ENCODE measurements at places on chromosomes 1 and 21.
A peak's percentile ranks its signal among the peaks of the same experiment; 100 is the strongest.

GRCh38 chr1:222582099-222582774 is 7.5 kb downstream of the TAF1A start:
- ATAC-seq: no peak

GRCh38 chr1:202590126-202590525 is 120.1 kb downstream of the SYT2 start:
- no peak for ATAC-seq

GRCh38 chr1:9718006-9718680 is 66.6 kb downstream of the PIK3CD start:
- no peak for ATAC-seq

- ATAC-seq: peak; percentile 61
Measured at GRCh38 chr1:50978144-50978851, 8.3 kb downstream of the CDKN2C start.

GRCh38 chr1:84995484-84996334 is 1.2 kb downstream of the MCOLN2 start:
- ATAC-seq: peak; percentile 46

DNA sequence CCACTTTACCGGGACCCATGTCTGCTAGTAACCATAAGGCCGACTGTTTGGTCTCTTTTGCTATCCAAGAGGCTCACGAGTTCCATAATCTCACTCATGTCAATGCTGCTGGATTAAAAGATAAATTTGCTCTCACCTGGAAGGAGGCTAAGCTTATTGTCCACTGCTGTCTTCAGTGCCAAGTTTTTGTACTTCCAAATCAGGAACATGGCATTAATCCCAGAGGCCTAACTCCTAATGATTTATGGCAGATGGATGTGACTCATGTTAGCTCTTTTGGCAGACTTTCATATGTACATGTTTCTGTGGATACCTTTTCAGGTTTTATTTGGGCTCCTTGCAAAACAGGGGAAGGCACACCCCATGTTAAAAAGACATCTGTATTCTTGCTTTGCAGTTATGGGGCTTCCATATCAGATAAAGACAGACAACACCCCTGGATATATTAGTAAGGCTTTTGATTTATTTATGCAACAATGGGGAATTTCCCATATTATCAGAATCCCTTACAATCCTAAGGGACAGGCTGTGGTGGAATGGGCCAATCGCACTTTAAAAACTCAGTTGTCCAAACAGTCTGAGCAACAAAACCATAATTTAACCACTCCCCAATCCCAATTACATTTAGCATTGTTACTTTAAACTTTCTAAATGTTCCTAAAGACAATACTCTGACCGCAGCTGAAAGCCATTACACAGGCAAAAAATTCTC is 162.7 kb downstream of the IER5 start:
- ATAC-seq: no peak

DNA sequence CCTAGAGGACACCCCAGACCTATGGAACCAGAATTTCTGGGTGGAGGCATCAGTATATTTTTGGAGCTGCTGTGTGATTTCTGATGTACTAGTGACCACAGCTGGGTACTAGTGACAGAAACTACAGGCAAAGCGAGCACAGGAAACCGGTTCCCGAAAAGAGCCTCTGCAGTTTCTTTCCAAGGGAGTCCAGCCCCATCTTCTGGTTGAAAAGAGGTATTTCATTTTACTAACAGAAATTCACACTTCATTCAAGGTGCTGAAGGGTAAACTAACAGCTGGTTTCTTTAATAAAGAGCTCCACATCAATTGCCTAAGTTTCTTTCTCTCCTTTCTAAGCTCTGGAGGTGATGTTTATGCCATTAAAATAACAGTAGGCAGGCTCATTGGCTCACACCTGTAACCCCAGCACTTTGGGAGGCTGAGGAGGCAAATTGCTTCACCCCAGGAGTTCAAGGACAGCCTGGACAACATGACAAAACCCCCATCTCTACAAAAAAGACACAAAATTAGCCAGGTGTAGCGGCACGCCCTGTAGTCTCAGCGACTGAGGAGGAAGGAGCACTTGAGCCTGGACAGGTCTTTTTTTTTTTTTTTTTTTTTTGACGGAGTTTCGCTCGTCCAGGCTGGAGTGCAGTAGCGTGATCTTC is 22.0 kb downstream of the THAP3 start:
- no peak for ATAC-seq

DNA sequence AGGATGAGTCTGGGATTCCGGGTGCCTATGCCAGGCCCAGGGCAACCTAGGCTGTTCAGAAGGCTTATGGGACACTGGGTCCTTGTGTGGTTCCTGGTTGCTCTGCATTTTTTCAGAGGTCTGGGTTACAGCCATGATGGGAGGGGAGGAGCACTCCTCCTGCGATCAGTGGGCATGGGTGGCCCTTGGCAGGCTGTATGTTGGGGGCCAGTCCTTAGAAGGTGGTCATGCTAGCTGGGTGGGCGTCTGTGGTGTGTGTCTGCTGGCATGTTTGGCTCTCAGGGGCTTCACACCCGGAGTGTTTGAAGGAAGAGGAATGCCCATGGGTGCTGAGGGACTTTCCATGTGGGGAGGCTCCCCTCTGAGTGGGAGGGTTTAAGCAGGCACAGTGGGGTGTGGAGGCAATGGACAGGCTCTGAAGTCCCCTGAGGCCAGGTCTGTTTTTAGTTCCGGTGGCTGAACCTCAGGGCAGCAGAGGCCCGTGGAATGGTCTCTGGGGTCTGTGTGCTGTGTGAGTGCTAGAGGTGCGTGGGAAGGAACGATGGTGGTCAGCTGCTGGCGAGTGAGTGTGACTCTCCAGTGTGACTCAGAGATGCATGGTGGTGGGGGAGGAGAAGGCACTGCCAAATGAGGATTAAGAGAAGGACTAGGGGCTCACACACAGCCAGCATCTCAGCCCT is 25.3 kb downstream of the CACNA1E start:
- ATAC-seq: peak; percentile 79

DNA sequence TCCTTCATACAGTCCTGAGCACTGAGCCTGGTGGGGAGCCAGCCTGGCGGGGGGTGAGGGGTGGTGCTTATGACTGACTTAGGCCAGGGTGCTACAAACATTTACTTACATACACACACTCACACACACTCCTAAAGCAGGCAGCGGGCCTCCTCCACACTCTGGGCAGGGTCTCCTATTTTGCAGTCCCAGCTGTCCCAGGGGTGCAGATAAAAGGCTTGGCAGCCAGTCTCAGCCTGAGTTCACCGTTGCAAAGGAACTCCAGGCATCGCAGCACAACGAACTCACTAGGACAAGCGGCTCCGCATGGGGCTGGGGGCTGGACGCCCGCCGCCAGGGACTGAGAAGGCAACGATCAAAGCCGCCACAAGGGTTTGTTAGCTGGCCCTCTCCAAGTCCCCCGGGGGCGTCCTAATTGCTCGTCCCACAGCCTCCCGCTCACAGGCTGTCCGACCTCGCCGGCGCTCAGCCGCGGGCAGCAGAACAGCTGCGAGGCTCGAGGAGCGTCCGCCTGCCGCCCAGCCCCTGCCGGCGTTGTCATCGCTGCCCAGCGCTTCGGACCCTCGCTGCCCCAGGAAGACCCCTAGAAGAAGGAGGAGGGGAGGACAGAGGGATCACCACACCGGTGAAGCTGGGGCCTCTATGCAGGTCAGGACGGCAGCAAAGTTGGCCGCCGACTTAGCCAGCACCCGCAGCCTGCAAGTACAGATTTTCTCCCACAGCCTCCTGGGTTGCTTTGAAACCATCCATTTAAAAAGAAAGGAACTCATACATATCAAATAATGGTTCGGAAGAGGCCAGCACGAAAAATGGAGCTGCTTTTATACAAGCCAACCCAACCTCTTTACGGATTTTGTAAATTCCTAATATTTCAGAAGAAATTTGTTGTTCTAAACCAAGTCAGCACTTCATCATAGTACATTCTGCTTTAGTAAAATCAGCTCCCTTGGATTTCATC is 6.2 kb downstream of the BARHL2 start:
- ATAC-seq: no peak

DNA sequence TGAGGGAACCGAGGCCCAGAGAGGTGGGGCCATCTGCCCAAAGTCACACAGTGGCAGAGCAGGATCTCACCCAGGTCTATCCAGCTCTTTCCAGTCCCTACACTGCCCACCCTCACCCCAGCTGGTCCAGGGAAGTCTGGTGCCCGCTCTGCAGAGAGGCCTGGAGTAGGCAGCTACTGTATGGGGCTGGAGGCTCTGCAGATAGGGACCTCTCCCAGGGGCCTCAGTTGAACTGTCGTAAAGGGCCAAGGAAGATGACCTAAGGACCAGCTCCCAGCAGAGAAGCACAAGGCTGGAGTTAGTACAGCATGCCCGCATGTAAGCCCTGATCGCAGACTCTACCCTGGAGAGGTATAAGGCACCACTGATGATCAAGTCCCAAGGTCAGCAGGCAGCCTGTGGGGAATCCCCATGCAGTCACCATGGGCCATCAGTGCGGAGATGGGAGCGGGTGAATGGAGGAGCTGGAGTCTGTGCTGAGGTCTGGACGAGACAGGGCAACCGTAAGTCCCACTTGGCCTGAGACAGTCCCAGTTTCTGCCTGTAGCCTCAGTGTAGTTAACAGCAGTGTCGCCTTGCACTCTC is 320.2 kb downstream of the MATN1 start:
- no peak for ATAC-seq

DNA sequence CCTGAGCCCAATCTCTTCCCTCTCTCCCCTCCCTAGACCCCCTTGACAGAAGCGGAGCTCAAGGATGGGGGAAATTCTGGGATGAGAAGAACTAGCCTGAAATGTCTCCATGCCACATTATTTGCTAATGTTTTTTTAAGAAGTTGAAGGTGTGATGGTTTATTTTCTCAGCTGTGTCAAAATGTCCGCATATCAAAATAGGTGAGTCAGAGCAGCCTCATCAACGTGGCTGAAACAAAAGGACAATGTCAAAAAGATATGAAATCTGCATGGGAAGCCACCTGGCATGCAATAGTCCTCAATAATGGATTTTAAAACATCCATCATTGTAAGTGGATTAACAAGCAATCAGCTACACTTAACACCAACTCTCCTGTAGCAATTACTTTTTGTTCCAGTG is 101.4 kb downstream of the BEND5 start:
- no peak for ATAC-seq

- no peak for ATAC-seq
Measured at GRCh38 chr1:112188611-112189010, 199.1 kb upstream of the KCND3 start.

DNA sequence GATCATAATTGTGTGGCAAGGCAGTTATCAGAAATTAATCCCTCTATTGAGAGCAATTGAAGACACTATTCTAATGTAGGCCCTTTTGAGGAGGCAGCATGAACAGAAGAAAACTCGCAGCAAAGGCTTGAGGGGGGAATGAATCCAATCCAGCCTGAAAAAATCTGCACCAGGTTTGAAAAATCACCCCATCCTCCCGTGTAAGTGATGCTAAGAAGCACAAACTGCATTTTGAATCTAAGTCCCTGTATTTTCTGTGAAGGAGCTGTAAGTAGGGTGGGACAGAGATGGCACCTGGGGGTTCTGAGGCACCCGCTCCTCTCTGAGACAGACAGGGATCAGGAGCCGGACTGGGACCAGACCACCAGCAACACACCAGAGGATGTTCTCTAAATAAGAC is at the start of gene CRB1:
TSS of gene CRB1 (plus strand) at position 241 of the 400 bp plus-strand sequence. CDS start 161 bp downstream, outside the sequence.
- no peak for ATAC-seq

GRCh38 chr1:214332946-214333798 is 52.2 kb downstream of the SMYD2 start:
- no peak for ATAC-seq

DNA sequence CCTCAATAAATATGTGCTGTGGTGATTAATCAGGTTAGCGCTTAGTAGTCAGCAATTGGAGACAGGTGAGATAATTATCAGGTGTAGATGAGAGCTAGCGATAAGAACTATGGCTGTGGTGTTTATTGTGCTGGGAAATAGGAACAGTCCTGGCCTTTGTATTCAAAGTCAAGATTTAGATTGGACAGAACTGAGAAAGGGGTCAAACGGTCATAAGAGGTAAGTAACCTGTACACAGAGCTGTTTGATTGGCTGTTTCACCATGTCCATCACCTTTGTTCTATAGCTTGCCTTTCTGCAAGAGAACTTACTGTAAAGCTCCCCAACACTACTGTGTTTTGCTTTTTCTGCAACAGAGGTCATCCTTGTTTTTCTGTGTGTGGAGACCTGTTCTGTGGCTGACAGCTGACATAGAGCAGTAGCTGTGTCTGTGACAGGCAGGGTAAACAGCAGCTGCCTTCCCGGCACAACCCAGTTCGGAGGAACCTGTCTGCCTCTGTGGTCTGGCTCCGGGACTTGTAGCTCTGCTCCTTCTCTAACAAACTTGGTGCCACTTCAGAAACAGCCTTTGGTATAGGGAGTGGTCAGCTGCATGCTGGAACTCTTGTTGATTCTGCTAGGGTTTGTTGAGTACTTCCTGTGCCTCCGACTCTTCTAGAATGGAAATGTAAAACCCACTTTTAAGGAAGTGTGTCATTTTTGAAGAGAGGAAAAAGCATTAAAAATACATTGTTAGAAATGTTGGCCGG is 21.1 kb upstream of the CDC42 start:
- peak; percentile 57 for ATAC-seq

DNA sequence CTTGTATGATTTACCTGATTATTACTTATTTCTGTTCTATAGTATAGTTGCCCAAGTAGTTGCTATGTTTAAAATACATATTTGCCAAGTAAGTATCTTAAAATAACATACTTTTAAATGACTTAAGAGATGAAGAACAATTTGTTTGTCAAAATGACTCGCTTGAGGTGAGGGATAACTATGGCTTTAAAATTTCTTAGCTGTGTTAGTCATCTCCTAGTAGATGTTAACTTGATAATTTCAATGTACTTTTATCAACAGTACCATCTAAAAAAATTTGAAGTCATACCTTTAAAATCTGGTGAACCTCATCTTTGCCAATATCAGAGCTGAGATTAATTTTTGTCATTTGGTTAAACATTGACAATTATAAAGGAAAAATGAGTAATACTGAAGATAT is 37.7 kb downstream of the ODR4 start:
- ATAC-seq: no peak
